ENCODE measurements at places on chromosomes 6 and 20.

- no peak for DNase-seq
Observed at GRCh38 chr20:51994751-51995417, 192.6 kb upstream of the SALL4 start.

- peak; percentile 40 for DNase-seq
Observed at GRCh38 chr6:6614096-6614982, 25.8 kb downstream of the LY86 start.

DNA sequence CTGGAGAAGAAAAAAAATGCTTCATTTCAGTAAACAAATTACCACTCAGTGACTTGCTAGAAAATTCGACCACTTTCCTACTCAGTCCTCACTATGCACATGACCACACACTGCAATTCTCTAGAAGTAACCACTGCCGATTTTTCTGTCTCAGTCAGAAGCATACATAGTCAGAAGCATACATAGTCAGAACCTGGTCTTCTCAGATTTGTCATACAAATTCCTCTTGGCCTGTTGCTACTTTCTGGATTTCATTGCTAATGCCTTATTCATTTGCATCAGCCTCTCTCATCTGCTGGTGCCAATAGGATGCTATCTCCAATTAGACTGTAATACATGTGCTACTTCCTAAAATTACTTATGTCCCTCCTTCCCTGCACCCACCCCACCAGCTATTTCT is 10.2 kb upstream of the KIF16B start:
- no peak for DNase-seq

GRCh38 chr20:58039274-58040092 is 189.0 kb downstream of the ANKRD60 start:
- no peak for DNase-seq

- DNase-seq: no peak
Observed at GRCh38 chr20:40960101-40960500, 68.5 kb upstream of the TOP1 start.

- no peak for DNase-seq
Observed at GRCh38 chr6:88629838-88630494, 333.5 kb downstream of the RNGTT start.

GRCh38 chr20:59055302-59055701 is 12.7 kb upstream of the PRELID3B start:
- peak; percentile 42 for DNase-seq

GRCh38 chr20:57480444-57481160 is 44.3 kb downstream of the CTCFL start:
- DNase-seq: no peak

- peak; percentile 41 for DNase-seq
Observed at GRCh38 chr6:27757307-27757706, 154.9 kb downstream of the OR2B2 start.

- no peak for DNase-seq
Observed at GRCh38 chr6:154590756-154591155, 80.3 kb upstream of the CNKSR3 start.

GRCh38 chr20:58700823-58701222 is 8.2 kb downstream of the NPEPL1 start:
- DNase-seq: no peak

GRCh38 chr6:4979426-4979825 is 24.4 kb downstream of the RPP40 start:
- no peak for DNase-seq

DNA sequence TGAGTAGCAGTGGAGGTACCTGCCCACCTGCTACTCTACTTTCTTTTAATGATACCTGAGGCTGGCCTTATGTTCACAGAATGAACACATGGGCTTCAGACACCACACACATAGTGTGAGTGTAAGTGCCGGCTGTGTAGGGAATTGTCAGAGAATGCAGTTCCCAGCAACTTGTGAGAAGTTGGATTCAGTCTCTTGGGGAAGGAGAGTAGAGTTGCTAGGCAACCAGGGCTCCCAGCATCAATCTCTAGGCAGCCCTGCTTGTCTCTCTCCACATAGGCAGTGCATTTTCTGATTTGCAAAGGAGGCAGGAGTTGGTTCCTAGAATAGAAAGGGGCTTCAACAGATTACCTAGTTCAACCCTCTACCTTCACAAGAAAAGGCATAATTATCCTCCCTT is 74.1 kb downstream of the BFSP1 start:
- DNase-seq: no peak

- no peak for DNase-seq
Observed at GRCh38 chr6:84013354-84013753, 20.2 kb upstream of the MRAP2 start.

DNA sequence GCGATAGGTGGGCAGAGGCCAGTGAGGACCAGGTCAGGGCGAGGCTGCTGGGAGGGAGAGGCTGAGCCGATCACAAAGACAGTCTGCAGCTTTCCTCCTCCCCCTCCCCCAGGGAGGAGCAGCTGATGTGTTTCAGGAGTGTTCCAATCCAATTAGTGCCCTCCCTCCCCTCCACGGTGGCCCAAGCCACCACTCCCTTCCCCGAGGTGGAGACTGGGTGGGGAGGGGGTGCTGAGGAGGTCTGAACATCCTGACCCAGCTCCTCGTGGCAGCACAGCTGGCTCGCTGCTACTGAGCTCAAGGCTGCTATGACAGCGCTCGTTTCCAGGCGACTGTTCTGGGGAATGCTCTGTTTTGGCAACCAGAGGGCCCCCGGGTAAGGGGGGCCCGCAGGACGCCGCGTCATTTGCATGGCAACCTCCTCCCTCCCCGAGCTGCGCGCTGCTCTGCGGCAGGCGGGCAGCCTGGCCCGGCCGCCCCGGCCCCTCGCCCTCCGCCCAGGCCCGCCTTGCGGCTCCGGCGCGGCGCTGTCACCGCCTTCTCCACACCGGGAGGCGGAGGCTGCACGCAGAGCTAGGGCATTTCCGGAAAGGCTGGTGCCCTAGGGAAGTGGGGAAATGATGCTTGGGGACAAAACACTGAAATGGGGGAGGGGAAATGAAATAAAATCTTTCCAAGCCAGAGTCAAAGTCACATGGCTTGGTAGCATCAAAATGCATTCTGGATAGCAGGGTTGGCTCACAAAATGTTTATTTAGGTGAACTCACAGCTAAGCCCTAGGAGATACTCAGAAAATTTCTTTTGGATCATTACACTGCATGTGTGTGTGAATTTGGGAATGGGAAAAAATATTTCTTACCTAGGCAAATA is 67.4 kb upstream of the PIM1 start:
- DNase-seq: peak; percentile 91

- no peak for DNase-seq
Observed at GRCh38 chr20:23156842-23157423, 70.8 kb upstream of the CD93 start.

- no peak for DNase-seq
Observed at GRCh38 chr6:39755231-39755630, 30.0 kb upstream of the KIF6 start.

- no peak for DNase-seq
Observed at GRCh38 chr6:87115402-87116135, 20.7 kb upstream of the CGA start.

DNA sequence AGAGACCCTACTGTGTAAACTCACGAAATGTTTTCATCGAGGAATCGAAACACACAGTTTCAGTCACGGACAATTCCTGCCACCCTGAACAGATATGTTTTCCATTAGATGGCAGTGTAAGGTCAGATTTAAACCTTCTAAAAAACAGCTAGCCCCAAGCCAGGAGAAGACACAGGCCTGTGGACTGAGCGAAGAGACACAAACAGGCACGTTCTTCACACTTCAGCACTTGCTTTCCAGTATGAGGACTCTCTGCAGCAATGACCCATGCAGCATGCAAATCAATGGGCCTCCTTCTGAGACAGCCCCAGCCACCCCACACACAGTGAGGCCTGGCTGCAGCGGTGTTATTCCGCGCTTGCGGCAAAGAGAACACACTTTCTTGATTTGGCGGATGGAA is 31.9 kb downstream of the HUS1B start:
- no peak for DNase-seq

- DNase-seq: no peak
Observed at GRCh38 chr6:2197984-2198383, 47.4 kb downstream of the GMDS start.

DNA sequence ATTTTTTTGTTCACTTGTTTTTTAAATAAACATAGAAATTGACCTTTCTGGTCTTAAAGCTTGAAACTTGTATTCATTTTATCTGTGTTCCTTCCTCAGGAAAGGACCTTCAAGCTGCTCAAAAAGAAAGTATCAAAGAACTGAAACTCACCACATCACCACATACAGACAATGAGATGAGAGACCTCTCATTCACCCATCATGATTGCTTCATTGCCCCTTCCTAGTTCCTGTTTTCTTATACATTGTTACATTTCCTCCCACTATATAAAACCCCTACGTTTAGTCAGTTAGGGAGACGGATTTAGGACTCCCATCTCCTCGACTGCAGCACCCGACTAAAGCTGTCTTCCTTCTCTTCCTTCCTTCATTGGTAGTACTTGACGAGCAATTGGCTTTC is 180.5 kb upstream of the OPRM1 start:
- no peak for DNase-seq

GRCh38 chr6:116662202-116662601 is 6.4 kb downstream of the ZUP1 start:
- no peak for DNase-seq

DNA sequence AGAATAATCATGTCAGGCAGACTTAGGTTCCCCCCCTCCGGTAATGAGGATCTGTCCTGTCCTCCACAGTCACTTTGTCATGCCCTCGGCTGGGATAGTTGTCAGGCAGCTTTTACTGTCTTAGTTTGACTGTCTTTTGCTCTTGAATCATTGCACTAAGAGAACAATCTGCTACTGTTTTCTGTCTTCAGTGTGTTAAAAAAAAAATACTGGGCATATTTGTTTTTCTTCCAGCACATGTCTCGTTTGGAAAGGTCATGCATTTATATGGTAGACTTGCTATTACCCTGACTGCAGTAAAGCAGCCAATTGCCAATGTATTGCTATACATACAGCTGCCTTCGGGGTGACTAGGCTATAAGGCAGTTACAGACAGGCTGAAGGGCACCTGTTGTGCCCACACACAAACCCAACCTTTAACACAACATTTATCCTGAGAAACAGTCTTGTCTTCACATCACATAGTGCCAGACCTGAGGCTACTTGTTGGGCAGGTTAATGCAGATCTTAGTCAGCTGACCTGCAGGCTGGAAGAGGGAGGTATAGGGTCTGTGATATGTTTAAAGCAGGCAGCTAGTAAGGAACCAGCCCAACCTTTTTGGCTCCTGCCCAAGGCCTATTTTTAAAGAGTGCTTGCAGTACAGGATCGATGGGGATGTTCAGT is 26.7 kb downstream of the ARFGEF3 start:
- no peak for DNase-seq

DNA sequence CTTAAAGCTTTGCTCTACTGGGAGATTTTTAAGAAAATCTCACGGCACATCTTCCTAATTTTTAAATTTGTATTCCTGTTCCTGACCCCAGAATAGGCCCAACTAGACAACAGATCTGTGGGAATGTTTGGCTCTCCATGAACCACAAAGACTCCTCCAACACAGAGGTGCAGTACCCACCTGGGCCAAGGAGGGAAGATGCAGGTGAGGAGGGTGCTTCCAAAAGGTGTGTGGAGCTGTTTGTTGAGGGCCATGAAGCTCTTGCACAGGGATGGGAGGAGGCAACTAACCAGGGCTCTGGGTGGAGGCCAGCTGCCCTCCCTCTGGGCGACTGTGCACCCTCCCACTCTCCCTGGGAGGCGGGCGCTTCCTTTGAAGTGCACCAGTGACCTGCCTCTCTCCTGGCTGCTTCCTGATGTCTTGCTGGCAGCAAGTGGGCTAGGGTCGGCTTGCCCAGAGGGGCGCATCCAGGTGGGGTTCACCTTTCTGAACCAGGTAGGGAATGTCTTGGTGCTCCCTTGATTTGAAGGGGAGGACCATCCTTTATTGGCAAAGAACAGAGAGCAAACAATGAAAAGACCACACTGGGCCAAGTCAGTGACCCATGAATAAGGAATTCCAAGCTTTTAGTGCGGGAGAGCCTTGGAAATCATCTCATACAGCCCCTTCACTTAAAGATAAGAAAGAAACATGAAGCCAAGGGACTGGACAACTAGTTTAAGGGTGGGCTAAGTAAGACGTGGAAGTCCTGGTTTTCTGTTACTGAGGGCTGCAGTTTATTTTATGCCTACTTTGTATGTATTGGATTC is 76.0 kb downstream of the ANKRD6 start:
- no peak for DNase-seq

DNA sequence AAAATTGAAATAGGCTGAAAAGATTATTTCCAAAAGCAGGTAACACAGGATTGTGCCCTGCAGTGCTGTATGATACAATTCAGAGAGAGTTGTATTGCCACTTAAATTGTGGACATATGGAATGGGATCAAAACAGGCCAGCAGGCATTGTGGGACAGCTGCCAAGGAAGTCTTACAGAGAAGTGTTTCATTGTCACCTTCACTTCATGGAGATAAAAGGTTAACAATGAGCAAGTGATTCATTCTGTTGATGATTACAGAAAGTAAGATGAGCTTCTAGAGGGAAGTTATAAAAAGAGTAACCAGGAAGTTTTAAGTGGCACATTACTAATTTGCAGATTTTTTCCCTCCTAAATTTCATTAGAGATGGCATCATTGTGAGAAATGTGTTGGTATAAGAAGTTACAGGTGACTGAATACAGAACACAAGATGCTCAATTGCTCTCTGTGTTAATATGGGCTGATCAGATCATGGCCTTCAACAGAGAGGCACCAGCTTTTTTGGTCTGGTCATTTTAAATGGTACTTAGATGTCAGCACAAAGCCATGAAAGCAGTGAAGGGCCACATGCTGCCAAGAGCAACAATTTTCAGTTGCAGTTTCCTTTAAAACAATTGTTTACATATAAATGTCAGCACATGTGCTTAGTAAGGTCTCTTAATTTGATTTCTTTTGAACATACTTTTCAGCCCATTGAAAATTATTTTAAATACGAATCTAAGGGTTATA is 402.5 kb upstream of the FKBP1C start:
- no peak for DNase-seq

DNA sequence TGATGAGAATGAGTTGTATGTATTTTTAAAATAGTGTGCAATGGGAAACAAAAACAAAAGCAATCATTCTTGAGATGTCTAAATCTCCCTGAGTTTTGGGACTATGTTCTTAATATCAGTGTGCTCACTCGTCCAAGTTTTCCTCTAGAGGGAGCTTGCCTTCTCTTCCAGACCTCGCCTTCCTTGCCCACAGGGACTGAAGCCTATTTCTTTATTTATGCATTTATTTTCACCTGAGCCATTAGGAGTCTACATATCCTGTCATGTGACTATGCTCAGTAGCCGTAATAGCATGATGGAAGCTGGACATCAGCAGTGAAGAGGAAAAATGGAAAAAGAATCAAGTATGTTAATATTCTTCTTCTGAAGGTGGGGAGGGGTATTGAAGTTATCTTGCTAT is 131.2 kb downstream of the SH3BGRL2 start:
- no peak for DNase-seq

Data from CD4-positive, alpha-beta T cell treated with Interleukin-2 at 100 ng/mL for 4 hours (primary cell).